ENCODE measurements at places on chromosomes 13 and 19. TPM values are rescaled to one million over a fixed set of nuclear protein-coding genes. Genes with fewer than 3 reads are reported as not detected.

ZNF564 gene
- total RNA-seq, result 14.5 TPM

DNA sequence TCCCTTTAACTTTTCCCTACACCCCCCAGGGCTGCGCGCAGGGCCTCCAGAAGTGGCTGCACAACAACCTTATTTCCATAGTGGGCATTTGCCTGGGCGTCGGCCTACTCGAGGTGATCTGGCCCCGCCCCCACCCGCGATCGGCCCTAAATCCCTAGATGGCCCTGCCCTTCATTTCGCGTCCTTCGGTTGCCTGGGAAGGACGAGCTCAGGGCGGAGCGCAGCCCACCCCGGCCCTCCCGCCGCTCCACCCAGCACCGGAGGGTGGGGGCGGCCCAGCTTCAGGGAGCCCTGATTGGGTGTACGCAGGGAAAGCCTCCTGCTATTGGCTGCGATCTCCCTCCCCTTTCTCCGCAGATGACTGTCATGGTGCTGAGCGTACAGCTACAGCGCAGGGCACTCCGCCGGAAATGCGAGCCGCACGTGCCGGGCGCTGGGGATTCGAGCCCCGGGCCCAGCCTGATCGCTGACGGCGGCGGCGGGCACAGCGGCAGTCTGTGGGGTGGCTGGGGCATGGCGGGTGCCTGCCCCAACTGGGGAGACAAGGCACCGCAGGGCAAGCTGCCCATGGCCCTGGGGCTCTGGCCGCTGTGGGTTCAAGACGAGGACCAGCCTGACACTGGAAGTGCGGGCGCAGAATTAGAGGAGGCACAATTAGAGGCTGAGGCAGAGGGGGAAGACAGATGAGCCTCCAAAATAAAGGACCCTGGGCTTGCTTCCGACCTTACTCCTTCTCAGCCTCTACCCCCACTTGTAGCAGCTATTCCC lies 4.3 kb downstream of the CD37 start:
- peaks cover 16% of the 10 kb centered on the region for H3K36me3 ChIP-seq
- no peak for DNase-seq
- H3K4me1 ChIP-seq, result peaks cover 41% of the 10 kb centered on the region
- peak overlapping the region; percentile 68 for H3K27ac ChIP-seq

DNA sequence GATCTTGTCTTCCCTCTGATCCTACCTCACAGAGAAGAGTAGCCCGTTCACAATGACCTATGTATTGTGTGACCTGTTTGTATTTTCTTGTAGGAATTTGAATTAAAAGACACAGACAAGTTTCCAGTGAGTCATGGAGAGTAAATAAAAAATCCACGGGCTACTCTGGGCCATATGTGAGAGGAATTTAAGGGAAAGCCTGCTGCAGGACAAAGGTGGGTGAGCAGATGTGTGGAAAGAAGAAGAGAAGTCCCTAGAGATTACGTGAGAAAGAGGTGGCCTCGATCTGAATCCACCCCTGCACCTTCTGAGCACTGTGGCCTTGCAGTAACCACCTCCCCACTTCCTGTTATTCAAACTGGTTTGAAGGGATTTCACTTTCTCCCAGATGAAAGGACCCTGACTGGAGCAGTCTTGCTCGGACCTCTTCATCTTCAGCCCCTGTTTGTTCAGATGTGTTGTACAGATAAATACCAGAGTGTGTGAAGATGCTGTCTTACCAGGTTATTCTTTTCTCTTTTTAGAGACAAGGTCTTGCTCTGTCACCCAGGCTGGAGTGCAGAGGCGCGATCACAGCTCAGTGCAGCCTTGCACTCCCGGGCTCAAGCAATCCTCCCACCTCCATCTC lies 205.4 kb downstream of the PDS5B start:
- peaks cover 21% of the 10 kb centered on the region for H3K4me1 ChIP-seq
- H3K4me3 ChIP-seq, result peak overlapping the region; percentile 72
- H3K36me3 ChIP-seq, result peaks cover 9% of the 10 kb centered on the region

DNA sequence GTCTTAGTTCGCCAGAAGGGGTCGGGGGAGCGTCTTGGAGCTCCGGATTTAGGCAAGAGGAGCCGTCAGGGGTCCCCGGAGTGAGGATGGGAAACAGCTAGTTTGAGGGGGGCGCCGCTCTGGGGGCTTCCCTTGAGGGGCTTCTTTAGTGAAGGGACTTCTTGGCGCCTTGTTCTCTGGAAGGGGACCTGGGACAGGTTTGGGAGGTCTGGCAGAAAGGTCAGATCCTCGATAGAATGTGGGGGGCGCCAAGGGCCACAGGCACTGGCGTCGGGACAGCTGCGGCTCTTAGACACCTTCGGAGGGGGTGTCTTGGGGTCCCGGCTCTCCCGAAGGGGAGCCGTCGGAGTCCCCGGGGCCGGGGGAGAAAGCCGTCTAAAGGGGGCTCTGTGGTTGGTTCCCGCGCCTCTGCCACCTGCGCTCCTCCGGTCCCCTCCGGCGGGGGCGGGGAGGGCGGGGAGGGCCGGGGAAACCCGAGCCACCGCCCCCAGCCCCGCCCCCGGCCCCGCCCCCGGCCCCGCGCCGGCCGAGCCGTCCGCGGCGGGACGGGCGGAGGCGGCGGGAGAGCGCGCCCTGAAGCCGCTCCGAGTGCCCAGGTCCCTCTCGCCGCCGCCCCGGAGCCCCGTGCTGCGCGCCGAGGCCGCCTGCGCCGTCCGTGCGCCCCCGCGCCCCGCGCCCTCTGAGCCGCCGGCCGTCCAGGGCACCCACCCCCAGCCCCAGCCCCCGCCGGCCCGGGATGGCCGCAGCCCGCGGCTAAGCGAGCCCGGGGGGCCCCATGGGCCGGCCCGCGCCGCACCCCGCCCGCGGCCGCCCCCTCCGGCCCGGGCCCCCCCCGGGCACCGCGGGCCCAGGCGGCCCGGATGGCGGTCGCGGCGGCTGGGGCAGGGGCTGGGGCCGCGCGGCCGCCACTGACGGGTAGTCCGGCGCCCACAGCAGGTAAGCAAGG lies at the start of gene NRTN:
Gene NRTN (plus strand): TSS at position 552 of the 946 bp plus-strand sequence. CDS start 19,099 bp downstream, outside the sequence.
- peaks cover 10% of the 10 kb centered on the region for H3K4me1 ChIP-seq
- peak within 1 kb of the TSS; percentile 75 for H3K27ac ChIP-seq
- DNase-seq, result peak; percentile 52
- H3K4me3 ChIP-seq, result peak within 1 kb of the TSS; percentile 87

- no peaks in the 10 kb centered on the region for H3K36me3 ChIP-seq
- peak overlapping the region; percentile 86 for H3K4me3 ChIP-seq
- peaks cover 25% of the 10 kb centered on the region for H3K4me1 ChIP-seq
- H3K27me3 ChIP-seq, result no peaks in the 10 kb centered on the region
Measured at GRCh38 chr19:43798546-43799409, 3.5 kb downstream of the LYPD5 start.

DNA sequence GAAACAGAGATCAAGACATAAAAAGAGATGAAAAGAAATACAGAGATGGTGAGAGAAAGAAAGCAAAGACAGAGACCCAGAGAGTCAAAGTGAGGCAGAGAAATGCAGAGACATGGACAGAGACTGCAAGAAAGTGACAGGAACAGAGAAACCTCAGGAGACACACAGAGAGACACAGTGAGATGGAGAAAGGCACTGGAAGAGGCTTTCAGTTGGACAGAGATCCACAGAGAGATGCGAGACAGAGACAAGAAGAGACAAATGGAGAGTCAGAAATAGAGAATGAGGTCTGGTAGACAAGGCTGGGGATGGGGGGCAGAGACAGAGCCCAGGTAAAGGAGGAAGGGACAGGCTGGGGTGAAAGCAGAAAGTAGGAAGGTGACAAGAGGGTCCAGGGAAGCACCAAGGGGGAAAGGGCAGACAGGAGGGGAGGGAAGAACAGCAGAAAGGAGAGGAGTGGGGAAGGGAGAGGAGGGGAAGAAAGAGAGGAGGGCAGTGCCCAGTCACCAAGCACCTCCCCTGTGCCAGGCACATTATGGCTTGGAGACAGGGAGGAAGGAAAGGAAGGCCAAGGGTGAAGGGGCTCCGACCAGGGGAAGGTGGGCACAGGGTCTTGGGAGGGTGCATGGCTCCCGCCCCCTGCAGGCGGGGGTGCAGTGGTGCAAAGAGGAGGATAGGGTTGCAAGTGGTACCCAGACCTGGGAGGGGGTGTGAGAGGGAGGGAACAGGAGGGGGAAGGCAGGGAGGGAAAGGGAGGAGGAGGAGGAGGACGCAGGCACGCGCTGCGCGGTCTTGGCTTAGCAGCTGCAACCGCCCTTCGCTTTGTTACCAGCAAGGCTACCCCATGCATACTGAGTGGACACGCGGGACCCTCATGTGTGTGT lies 38.4 kb downstream of the DEDD2 start:
- no peak for DNase-seq
- peaks cover 17% of the 10 kb centered on the region for H3K27me3 ChIP-seq
- H3K36me3 ChIP-seq, result peaks cover 5% of the 10 kb centered on the region
- peaks cover 33% of the 10 kb centered on the region for H3K4me1 ChIP-seq
- no peak overlapping the region for H3K4me3 ChIP-seq

DNA sequence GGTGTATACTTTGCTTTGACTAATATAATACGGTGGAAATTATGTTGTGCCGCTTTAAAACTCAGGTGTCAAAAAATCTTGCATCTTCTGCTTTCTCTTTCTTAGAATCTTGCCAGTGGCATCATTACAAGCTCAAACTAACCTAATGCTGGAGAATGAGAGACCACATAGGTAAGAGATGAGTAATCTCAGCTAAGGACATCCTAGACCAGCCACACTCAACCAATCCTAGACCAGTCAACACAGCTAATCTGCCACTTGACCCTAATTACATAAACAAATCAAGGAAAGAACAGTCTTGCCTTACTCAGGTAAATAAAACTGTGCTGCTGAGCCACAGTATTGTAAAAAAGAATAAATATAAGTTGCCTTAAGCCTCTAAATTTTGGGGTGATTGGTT lies 1323.9 kb upstream of the SPRY2 start:
- DNase-seq, result no peak
- H3K27me3 ChIP-seq, result no peaks in the 10 kb centered on the region
- H3K27ac ChIP-seq, result no peak overlapping the region
- H3K4me3 ChIP-seq, result no peak overlapping the region
- H3K36me3 ChIP-seq, result no peaks in the 10 kb centered on the region

C1QTNF9 gene
- not detected for total RNA-seq

LILRA6 gene
- total RNA-seq, result 2.4 TPM

PLK5 gene
- not detected for total RNA-seq

GRCh38 chr19:29682236-29682895 lies 17.1 kb downstream of the PLEKHF1 start:
- no peak for DNase-seq
- peaks cover 41% of the 10 kb centered on the region for H3K4me1 ChIP-seq
- peaks cover 3% of the 10 kb centered on the region for H3K36me3 ChIP-seq
- no peaks in the 10 kb centered on the region for H3K27me3 ChIP-seq

BRSK1 gene
- total RNA-seq, result 7.4 TPM

RFPL4AL1 gene
- not detected for total RNA-seq

DDA1 gene
- total RNA-seq, result 50.3 TPM

CYP2A7 gene
- not detected for total RNA-seq

GRCh38 chr19:45253396-45254027 lies 2.4 kb downstream of the MARK4 start:
- no peak for DNase-seq
- peaks cover 38% of the 10 kb centered on the region for H3K4me1 ChIP-seq
- H3K4me3 ChIP-seq, result peak overlapping the region; percentile 92
- no peaks in the 10 kb centered on the region for H3K27me3 ChIP-seq

RFX1 gene
- 23.3 TPM for total RNA-seq

- no peak for DNase-seq
- no peaks in the 10 kb centered on the region for H3K27me3 ChIP-seq
- peak overlapping the region; percentile 74 for H3K4me3 ChIP-seq
- no peaks in the 10 kb centered on the region for H3K36me3 ChIP-seq
- peaks cover 41% of the 10 kb centered on the region for H3K4me1 ChIP-seq
Measured at GRCh38 chr19:14002571-14003250, 3.4 kb downstream of the RFX1 start.

- H3K36me3 ChIP-seq, result peaks cover 4% of the 10 kb centered on the region
- no peaks in the 10 kb centered on the region for H3K27me3 ChIP-seq
- DNase-seq, result no peak
Measured at GRCh38 chr19:1274852-1275259, 474 bp upstream of the FAM174C start.

NXNL1 gene
- not detected for total RNA-seq

TFDP1 gene
- 31.1 TPM for total RNA-seq

DNA sequence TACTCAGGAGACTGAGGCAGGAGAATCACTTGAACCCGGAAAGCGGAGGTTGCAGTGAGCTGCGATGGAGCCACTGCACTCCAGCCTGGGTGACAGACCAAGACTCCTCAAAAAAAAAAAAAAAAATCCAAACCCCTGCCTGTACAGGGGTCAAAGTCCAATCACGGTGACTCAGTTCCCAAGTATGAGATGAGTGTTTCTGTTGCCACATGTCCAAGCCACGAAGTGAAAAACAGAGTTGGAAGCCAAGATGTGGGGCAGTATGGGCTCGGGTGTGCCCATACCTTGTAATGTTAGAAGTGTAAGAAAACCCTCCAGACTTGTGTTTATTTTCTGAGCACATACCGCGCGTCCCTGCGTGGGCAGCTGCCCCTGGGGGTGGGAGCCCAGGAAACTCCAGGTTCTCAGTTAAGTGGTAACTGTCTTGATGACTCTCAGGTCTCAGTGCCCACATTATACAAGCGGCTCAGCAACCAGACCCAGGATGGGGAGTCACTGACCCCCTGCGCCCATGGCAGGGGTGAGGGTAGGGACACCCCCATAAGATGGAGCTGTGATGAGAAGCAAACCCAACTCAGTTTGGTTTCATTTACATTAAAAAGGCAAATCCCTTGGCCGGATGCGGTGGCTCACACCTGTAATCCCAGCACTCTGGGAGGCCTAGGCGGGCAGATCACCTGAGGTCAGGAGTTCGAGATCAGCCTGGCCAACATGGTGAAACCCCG lies 1.2 kb upstream of the GPX4 start:
- peak; percentile 8 for DNase-seq
- peak overlapping the region; percentile 91 for H3K27ac ChIP-seq
- H3K27me3 ChIP-seq, result no peaks in the 10 kb centered on the region
- H3K4me3 ChIP-seq, result peak overlapping the region; percentile 55
- no peaks in the 10 kb centered on the region for H3K36me3 ChIP-seq
- peaks cover 22% of the 10 kb centered on the region for H3K4me1 ChIP-seq

DNA sequence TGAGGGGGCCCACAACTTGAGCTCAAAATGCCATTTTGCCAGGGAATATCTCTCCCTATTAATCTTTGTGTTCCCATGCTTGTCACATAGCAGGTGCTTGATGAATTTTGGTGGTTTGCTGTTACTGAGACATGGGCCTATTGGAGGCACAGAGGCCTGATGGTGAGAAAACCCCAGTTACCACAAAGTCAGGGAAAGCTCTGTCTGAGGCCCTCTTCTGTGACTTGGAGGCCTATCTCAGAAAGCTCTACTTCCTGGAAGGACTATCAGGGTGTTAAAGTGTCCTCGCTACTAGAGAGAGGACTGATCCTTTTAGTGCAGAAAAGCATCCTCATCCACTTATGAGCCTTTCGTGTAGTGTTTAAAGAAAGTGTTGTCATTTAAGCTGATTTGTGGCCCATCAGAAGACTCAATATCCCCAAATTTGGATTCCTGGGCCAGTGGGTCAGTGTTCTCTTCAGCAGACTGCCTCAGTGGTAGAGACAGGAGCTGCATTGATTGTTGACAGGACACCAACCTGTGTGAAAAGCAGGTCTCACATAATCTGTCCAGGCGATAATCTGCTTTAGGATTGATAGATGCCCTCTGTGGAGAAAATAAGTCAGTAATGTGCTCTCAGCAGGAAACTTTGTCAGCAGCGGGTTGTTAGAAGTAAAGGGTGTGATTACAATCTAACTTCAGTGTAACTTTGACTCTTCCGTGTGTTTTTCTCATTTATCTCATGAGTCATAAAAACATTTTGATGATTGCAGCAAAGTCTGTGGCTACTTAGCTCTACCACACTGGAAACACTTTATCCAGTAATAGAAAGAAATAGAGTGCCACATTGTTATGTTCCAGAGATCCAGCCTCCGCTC lies 121.0 kb downstream of the AKAP11 start:
- H3K27ac ChIP-seq, result peak overlapping the region; percentile 91
- H3K4me1 ChIP-seq, result peaks cover 56% of the 10 kb centered on the region
- no peaks in the 10 kb centered on the region for H3K27me3 ChIP-seq
- no peak for DNase-seq

Data from T-helper 17 cell (primary cell).